ENCODE measurements at places on chromosomes 4 and X.

DNA sequence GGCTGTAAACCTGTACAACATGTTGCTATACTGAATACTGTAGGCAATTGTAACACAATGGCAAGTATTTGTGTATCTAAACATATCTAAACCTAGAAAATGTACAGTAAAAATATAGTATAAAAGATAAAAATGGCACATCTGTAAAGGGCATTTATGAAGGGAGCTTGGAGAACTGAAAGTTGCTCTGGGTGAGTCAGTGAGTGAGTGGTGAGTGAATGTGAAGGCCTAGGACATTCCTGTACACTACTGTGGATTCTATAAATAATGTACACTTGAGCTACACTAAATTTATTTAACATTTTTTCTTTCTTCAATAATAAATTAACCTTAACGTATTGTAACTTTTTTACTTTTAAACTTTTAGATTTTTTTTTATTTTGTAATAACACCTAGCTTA, 5.0 kb upstream of the SHROOM4 start:
- no peak for DNase-seq

DNA sequence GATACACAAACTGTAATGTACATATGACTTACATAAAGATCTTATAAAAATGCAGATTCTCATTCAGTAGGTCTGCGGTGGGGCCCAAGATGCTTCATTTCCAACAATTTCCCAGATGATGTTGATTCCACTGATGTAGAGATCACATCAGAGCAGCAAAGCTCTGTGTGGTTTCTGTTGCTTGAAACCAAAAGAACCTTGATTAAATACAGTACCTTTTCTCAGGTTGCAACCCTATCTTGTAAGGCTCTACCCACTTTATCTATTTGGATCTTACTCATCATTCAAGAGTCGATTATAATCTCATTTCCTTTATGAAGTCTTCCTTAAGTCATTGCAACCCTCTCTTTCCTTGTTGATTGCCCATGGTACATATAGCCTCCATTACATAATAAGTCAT, 816.8 kb downstream of the RPA4 start:
- no peak for DNase-seq

DNA sequence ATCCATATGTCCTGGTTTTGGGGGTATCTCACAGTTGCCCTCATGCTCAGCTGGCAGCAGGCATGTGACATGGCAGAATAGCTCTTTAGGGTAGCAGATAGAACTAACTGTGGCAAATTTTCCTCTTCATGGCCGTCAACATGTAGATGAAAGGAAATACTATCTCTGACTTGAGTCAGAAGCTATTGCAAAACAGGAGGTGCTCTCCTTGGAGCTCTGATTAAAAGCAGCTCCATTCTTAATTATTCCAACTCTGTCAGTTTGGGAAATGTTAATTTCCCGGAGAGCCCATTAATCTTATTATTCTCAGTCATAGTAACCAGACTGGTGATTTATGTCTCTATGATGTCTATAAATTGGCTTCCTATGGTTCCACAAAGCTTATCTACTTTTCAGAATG, 18.2 kb downstream of the IL13RA1 start:
- no peak for DNase-seq

GRCh38 chrX:132114607-132115006, 13.2 kb downstream of the FRMD7 start:
- no peak for DNase-seq

- DNase-seq, result no peak
Observed at GRCh38 chrX:154373340-154374306, 811 bp downstream of the FLNA start.

DNA sequence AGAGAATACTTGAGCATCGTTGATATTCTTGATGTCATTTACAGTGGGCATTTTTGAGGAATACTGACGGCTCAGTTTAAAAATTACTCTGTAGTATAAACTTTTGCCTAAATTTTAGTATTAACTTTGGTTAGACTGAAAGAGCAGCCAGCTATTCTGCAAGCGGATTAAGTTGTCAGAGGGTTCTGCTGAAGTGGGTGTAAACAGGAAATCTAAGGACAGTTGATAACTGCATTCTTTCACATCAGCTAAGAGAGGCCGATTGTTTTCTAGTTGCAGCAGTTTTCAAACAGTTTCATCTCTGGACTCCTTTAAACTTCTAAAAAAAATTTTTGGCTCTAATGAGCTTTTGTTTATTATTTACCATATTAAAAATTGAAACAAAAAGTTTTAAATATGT, 149.6 kb downstream of the RAPGEF2 start:
- DNase-seq, result no peak

GRCh38 chr4:155818639-155819038, 47.4 kb downstream of the ASIC5 start:
- no peak for DNase-seq

GRCh38 chrX:66489339-66489738, 149.5 kb downstream of the EDA2R start:
- no peak for DNase-seq

GRCh38 chr4:58064653-58065052, 954.5 kb upstream of the IGFBP7 start:
- DNase-seq, result no peak

DNA sequence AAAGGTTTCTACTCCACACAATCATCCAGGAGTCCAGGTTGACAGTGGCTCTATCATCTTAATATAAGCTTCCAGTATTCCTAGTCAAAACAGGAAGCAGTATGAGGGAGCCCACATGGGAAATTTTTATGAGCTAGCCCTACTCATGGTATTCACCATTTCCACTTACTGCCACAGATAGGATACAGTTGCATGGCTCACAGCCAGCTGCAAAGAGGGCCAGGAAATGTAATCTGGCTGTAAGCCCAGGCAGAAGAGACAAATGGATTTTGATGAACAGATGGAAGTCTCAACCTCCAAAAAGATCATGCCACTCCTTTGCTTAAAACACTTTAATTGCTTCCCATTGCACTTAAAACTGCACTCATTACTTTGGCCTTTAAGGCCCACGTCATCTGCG, 150.6 kb downstream of the ADAMTS3 start:
- DNase-seq, result no peak

- no peak for DNase-seq
Observed at GRCh38 chrX:9195199-9195880, 161.4 kb upstream of the FAM9B start.

DNA sequence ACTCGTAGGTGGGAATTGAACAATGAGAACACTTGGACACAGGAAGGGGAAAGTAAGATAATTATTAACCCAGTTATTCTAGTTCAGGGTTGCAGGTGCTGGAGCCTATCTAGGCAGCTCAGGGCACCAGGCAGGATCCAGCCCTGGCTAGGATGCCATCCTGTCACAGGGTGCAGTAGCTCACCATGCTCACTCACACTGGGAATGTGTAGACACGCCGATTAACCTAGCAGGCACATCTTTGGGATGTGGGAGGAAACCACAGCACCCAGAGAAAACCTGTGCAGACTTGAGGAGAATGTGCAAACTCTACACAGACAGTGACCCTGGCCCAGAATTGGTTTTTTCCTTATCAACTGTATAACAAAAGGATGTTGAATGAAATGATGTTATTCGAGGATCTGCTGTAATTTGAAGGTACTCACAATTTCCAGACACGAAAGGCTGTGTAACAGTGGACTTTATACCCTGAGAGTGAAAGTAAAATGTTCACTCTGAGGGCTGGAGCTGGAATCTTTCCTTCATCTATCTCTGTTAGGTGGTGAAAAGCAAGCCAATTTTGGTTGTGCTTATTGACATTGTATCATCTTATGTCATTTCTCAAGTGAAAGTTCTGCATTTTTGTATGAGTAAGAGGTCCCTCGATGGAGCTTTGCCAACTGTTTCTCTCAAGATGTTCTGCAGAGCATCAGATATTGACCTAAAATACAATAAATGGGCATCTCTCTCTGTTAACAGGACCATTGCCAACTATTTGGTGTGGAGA, 78.8 kb downstream of the PHEX start:
- no peak for DNase-seq

DNA sequence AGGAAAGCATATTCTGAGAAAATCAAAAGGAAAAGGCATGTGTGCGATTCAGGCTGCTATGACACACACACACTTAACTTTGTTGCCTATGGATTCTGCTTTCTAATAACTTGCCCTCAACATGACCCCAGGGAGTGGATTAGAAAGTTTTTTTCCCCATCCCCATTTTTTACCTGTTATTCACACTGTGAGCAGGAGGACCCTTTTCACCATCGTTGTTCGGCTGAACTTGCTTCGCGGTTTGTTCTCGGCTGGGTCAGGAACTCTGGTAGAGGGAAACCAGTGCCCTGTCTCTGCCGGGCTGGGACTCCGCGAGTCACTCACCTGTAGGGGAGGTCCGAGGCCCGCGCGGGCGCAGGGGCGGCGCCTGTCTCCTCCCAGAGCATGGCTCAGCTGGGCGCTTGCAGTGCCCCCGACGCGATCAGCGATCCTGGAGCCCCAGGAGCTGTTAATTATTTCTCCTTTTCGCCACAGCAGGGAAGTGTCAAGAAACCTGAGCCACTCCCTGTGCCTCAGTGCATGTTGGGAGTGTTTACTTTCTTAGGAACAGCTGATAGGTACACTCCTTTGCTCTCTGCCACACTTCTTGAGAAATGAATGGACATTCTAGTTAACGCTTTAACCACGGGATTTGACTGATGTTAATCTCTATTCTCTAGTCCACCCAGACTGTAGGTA, at the start of gene RASSF6:
Gene RASSF6, minus strand, starts transcription at position 322 of the 678 bp plus-strand sequence. CDS start 8,641 bp downstream, outside the sequence.
- no peak for DNase-seq

Measured in stimulated activated CD8-positive, alpha-beta memory T cell treated with anti-CD3 and anti-CD28 coated beads, Interleukin-7, amount 100 ng/mL, for 48 hours (primary cell).